ENCODE measurements at places on chromosomes 12 and 14. TPM values are rescaled to one million over a fixed set of nuclear protein-coding genes. Genes with fewer than 3 reads are reported as not detected.

Gene DPPA3
- polyA plus RNA-seq: not detected

Gene ASB2
- polyA plus RNA-seq: 1.1 TPM

Gene ADAMTS20
- not detected for polyA plus RNA-seq

Gene KRT71
- polyA plus RNA-seq: not detected

Gene AMN
- polyA plus RNA-seq: 2.0 TPM

Gene CLSTN3
- polyA plus RNA-seq: 68.0 TPM

Gene C12orf54
- not detected for polyA plus RNA-seq

Gene ARHGAP9
- polyA plus RNA-seq: 28.7 TPM

Gene SOAT2
- 0.09 TPM for polyA plus RNA-seq

Gene PRR13
- 162 TPM for polyA plus RNA-seq

Gene ACVRL1
- 59.9 TPM for polyA plus RNA-seq

Gene ARG2
- 4.3 TPM for polyA plus RNA-seq

Gene LTBP2
- 13.9 TPM for polyA plus RNA-seq

Gene NINJ2
- polyA plus RNA-seq: 30.5 TPM
